ENCODE measurements at places on chromosomes 7 and 10.
A peak's percentile ranks its signal among the peaks of the same experiment; 100 is the strongest.

- H3K27me3 ChIP-seq, result peaks cover 6% of the 10 kb centered on the region
- H3K36me3 ChIP-seq, result no peaks in the 10 kb centered on the region
Measured at GRCh38 chr7:14899030-14899429, 3.5 kb downstream of the DGKB start.

DNA sequence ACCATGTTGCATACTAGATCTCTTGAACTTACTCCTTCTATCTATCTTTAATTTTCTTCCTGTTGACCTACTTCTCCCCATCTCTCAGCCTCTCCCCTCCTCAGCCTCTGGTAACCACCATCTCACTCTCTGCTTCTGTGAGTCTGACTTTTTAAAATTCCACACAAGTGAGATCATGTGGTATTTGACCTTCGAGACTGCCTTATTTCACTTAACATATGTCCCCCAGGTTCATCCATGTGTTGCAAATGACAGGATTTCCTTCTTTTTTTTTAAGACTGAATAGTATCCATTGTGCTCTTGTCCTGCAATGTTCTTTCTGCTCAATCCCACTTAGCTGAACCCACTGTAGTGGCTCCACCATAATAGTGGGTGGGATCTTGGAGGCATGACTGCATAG, 51.4 kb upstream of the DNAJC1 start:
- H3K4me3 ChIP-seq, result no peak overlapping the region
- DNase-seq, result no peak
- H3K36me3 ChIP-seq, result no peaks in the 10 kb centered on the region
- no peak overlapping the region for H3K27ac ChIP-seq
- no peaks in the 10 kb centered on the region for H3K4me1 ChIP-seq
- no peaks in the 10 kb centered on the region for H3K27me3 ChIP-seq

DNA sequence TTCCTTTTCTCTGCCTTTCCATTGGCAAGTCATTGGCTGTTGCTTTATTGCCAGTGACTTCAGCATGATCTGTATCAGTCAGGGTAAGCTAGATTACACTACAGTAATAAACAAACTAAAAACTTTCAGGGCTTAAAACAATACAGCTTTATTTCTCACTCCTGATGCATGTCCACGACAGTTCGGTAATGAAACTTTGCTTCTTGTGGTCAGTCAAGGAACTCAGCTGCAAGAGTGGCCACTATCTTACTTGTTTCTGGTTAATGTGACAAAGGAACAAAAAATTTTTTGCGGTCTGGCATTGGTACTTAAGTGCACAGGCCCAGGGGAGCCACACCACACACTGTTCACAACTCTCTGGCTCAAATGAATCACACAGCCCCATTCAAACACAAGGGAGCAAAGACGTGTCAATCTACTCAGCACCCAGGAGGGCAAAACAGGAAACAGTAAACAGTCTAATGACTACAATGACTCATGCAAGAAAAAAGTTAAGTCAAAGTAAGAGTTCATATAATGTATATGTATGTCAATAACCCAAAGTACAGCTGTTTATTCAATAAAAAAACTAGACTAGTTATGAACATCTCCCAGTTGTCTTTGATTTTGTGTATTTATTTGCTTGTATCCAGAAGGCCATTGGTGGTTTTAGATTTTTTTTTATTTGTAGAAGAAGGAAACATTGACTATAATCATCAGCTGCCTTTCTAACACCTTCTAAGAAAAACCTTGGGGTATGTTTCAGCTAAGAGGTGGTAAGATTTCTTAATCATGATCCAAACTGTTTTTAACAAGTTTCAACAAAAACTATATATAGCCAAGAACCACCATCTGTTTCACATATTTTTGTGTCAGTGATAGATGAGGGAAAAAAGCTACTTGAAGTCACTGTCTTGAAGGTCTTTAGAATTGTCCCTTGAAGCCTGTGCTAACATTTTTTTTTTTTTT, 134.4 kb upstream of the FAM3C start:
- no peaks in the 10 kb centered on the region for H3K36me3 ChIP-seq
- H3K4me1 ChIP-seq, result no peaks in the 10 kb centered on the region
- no peak overlapping the region for H3K4me3 ChIP-seq
- no peak for DNase-seq
- peak overlapping the region; percentile 31 for H3K27ac ChIP-seq

- no peak overlapping the region for H3K4me3 ChIP-seq
- no peak for DNase-seq
- H3K36me3 ChIP-seq, result peaks cover 15% of the 10 kb centered on the region
- H3K4me1 ChIP-seq, result peaks cover 74% of the 10 kb centered on the region
- no peak overlapping the region for H3K27ac ChIP-seq
- H3K27me3 ChIP-seq, result no peaks in the 10 kb centered on the region
Measured at GRCh38 chr10:80502621-80503583, 34.8 kb upstream of the SH2D4B start.

- no peaks in the 10 kb centered on the region for H3K27me3 ChIP-seq
- H3K27ac ChIP-seq, result no peak overlapping the region
- H3K36me3 ChIP-seq, result no peaks in the 10 kb centered on the region
- H3K4me3 ChIP-seq, result no peak overlapping the region
- peaks cover 8% of the 10 kb centered on the region for H3K4me1 ChIP-seq
- no peak for DNase-seq
Measured at GRCh38 chr7:101560856-101561255, 68.2 kb downstream of the MYL10 start.

GRCh38 chr10:845526-845925, 86.0 kb downstream of the LARP4B start:
- H3K27ac ChIP-seq, result no peak overlapping the region
- H3K27me3 ChIP-seq, result no peaks in the 10 kb centered on the region
- DNase-seq, result no peak
- H3K36me3 ChIP-seq, result peaks cover 42% of the 10 kb centered on the region
- no peaks in the 10 kb centered on the region for H3K4me1 ChIP-seq

GRCh38 chr10:59383436-59383835, 21.1 kb upstream of the FAM13C start:
- no peaks in the 10 kb centered on the region for H3K36me3 ChIP-seq
- H3K27me3 ChIP-seq, result no peaks in the 10 kb centered on the region
- H3K27ac ChIP-seq, result no peak overlapping the region
- DNase-seq, result no peak
- no peak overlapping the region for H3K4me3 ChIP-seq
- H3K4me1 ChIP-seq, result no peaks in the 10 kb centered on the region

DNA sequence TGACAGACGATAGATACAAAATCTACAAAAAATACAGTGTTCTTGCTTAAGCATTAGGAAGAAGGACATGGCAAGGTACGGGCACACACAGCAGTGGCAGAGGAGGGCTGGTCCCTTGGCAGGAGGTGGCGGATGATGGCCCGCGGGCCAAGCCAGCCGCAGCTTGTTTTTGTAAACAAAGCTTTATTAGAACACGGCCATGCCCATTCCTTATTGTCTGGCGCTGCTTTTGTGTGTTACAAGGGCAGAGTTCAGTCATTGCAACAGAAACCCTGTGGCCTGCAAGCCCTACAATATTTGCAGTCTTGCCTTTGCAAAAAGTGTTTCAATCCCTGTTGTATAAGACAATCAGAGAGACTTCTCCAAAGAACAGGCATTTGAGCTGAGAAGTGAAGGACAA, 30.7 kb downstream of the FGFR2 start:
- H3K4me3 ChIP-seq, result no peak overlapping the region
- no peak for DNase-seq
- no peaks in the 10 kb centered on the region for H3K27me3 ChIP-seq
- H3K27ac ChIP-seq, result no peak overlapping the region

DNA sequence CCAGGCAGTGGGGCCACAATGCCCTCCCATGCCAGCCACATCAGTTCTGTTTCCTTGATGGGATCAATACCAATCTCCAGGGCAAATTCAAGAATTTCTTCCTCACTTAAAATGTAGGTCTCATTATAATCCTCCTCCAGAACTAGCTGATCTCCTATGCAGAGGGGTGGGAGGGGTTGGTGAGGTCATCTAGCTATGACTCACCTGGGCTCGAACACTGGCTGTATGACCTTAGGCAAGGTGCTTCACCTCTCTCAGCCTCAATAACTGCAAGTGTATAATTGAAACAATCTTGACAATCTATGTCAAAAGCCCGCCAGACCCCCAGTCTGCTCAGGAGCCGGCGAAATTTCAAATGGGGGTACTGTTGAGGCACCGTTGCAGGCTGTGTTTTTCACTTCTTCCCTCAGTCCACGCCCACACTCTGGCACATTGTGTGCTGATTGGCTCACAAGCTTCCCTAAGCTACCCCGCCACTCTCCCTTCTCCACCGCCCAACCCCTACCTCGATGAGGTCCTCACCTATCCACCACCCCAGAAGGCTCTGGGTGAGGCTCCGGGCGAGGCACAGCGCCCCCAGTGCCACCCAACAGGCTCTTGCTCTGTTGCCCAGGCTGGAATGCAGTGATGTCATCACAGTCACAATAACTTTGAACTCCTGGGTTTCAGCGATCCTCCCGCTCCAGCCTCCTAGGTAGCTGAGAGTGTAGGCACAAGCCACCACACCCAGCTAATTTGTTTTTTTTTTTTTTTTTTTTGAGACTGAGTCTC, 70.5 kb downstream of the ZNF22 start:
- no peaks in the 10 kb centered on the region for H3K36me3 ChIP-seq
- DNase-seq, result no peak

GRCh38 chr10:62961951-62962523, 145.9 kb upstream of the EGR2 start:
- H3K4me1 ChIP-seq, result no peaks in the 10 kb centered on the region
- H3K36me3 ChIP-seq, result no peaks in the 10 kb centered on the region
- H3K27ac ChIP-seq, result no peak overlapping the region
- no peaks in the 10 kb centered on the region for H3K27me3 ChIP-seq
- no peak overlapping the region for H3K4me3 ChIP-seq
- DNase-seq, result no peak

- peaks cover 13% of the 10 kb centered on the region for H3K4me1 ChIP-seq
- H3K27me3 ChIP-seq, result no peaks in the 10 kb centered on the region
- no peak overlapping the region for H3K4me3 ChIP-seq
- DNase-seq, result no peak
Measured at GRCh38 chr10:52757773-52758172, 14.8 kb downstream of the MBL2 start.

DNA sequence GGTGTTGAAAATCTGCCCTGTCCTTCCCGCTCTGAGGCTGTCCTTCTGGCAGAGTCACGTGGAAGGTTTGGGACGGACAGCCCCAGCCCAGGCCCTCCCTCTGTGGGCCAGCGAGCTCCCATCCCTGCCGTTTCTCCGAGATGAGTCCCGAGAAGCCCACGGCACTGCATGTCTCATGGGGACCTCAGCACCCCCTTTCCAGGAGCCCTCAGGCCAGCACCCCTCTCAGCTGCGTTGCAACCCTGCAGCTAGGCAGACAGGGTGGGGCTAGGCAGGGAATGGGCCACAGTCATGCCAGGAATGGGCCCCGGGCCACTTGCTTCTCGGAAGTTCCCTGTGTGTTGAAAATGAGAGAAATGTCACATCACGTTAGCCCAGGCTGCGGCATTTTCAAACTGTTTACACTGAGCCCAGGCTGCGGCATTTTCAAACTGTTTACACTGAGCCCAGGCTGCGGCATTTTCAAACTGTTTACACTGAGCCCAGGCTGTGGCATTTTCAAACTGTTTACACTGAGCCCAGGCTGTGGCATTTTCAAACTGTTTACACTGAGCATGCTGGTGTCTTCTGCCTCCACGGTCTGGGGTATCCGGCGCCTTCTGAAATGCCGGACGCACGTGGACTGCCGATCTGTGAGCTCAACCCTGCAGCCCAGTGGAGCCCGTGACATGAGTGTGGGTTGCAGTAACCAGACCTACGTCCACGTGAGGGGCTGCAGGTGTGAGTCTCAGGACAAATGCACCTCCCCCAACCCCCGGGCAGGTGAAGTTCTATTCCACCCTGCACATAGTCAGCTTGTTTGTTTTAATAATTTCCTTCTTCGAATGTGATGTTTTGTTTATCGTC, 42.6 kb downstream of the FAM20C start:
- no peaks in the 10 kb centered on the region for H3K4me1 ChIP-seq
- H3K36me3 ChIP-seq, result no peaks in the 10 kb centered on the region
- DNase-seq, result no peak
- H3K27me3 ChIP-seq, result no peaks in the 10 kb centered on the region
- no peak overlapping the region for H3K27ac ChIP-seq

DNA sequence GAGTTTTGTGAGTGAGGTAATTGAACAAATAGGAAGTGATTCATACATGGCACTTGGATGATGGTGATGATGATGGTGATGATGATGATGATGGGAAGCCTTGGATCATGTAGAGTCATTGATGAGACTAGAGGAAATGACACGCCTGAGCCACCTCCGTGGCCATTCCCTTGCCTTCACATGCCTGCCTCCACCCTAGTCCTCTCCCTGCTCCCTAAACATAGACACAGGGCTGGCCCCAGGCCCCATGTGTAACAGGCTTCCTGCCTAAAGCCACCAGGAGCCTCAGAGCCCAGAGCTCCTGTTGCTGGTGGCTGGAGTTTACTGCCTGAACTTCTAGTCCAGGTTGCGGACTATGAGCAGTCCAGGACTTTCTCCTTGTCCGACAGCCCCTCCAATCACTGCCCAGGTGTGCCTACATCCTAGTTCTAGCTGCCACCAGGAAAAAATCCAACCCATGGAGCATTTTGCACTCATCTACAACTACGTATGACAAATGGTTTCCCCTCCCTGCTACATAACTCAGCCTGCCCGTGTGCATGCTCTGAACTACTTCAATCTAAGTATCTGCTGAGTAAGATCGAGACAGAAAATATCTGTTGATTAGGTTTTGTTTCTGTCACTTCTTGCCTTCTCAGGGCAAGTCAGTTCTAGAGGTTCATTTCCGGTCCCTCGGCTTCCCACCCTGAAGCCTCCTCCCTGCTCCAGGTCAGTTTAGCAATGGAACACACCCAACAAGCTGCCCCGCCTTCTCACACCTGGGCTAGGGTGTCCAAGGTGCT, 35.5 kb upstream of the KDM7A start:
- no peak overlapping the region for H3K4me3 ChIP-seq
- no peaks in the 10 kb centered on the region for H3K27me3 ChIP-seq
- H3K4me1 ChIP-seq, result peaks cover 13% of the 10 kb centered on the region
- no peak for DNase-seq

DNA sequence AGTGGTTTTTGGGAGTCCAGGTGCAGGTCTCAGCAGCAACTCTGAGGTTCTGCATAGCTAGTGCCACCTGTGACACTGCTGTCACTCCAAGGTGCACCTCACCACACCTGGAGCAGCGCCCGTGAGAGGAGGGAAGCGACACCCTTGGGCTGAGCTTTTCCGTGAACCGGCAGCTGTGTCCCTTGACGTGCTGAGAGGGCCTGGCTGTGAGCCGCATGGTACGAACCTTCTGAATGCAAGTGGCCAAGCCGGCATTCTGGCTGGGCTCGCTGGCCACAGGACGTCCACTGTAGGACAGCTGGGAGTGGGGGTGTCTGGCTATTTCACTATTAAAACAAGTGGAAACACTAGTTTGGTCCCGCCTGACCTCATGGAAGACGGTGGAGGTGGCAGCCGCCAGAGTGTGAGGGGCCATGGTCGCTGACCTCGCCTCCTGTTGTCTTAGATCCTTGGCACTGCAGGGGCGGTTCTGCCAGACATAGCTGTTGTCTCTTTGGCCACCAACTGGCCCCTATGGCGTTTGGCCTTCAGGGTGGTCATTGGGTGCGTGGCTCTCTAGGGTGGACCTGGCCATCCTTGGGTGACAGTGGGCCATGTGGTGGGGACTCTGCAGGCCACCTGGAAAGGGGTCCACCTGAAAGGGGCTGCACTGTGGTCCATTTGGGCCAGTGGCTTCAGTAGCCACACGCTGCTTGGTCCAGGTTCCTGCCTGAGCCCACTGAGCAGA, 12.9 kb downstream of the INPP5A start:
- no peak overlapping the region for H3K4me3 ChIP-seq
- H3K4me1 ChIP-seq, result peaks cover 65% of the 10 kb centered on the region
- H3K36me3 ChIP-seq, result no peaks in the 10 kb centered on the region
- H3K27me3 ChIP-seq, result no peaks in the 10 kb centered on the region
- no peak for DNase-seq

All from thymus (tissue), 14 donors.